Activated naive CD4-positive, alpha-beta T cell treated with anti-CD3 and anti-CD28 coated beads, Interleukin-2, amount 10 ng/mL, durations not matched to agents 5 hours and 36 hours (primary cell): ENCODE measurements at places on chromosomes 16 and 17. TPM values are rescaled to one million over a fixed set of nuclear protein-coding genes. Genes with fewer than 3 reads are reported as not detected.

Gene CNTNAP1
- 1.5 TPM for total RNA-seq

Gene KCNG4
- not detected for total RNA-seq

Gene TLCD3B
- 5.8 TPM for total RNA-seq

Gene TBC1D16
- total RNA-seq: 1.1 TPM

Gene NEK8
- total RNA-seq: 7.4 TPM

Gene P2RX5
- 17.5 TPM for total RNA-seq

Gene MMP2
- not detected for total RNA-seq

Gene SRP68
- 80.3 TPM for total RNA-seq

Gene RASD1
- total RNA-seq: 0.76 TPM

Gene RAB26
- 0.15 TPM for total RNA-seq

Gene ASPA
- not detected for total RNA-seq

Gene NUTF2
- total RNA-seq: 99.1 TPM

Gene ZNF764
- 18.5 TPM for total RNA-seq

Gene HBA1
- total RNA-seq: not detected

Gene USP6
- total RNA-seq: 0.08 TPM

Gene NETO2
- 3.9 TPM for total RNA-seq

Gene TRIM47
- total RNA-seq: 26.7 TPM

Gene PLCG2
- 3.6 TPM for total RNA-seq

Gene IQCK
- 1.8 TPM for total RNA-seq

Gene CRYBA1
- total RNA-seq: not detected

Gene TBC1D3K
- total RNA-seq: not detected

Gene ZFP1
- 13.3 TPM for total RNA-seq

Gene ANKRD40CL
- not detected for total RNA-seq

Gene TRAF4
- total RNA-seq: 46.4 TPM

Gene KRTAP4-5
- not detected for total RNA-seq

Gene NHLRC4
- 4.6 TPM for total RNA-seq

Gene CTRL
- total RNA-seq: 5.5 TPM

Gene SPATA33
- total RNA-seq: 10.2 TPM

Gene NT5C3B
- 19.9 TPM for total RNA-seq

Gene ZP2
- not detected for total RNA-seq

Gene KRTAP4-6
- not detected for total RNA-seq

Gene CHST4
- total RNA-seq: not detected

Gene ACSF3
- 61.2 TPM for total RNA-seq

Gene KRT15
- total RNA-seq: not detected

Gene TPSAB1
- total RNA-seq: not detected

Gene OTOA
- 0.07 TPM for total RNA-seq

Gene IGSF6
- total RNA-seq: 0.07 TPM

Gene SOCS7
- total RNA-seq: 13.9 TPM

Gene MYO15A
- 0.55 TPM for total RNA-seq

Gene HSPB9
- not detected for total RNA-seq

Gene FGF11
- total RNA-seq: 21.6 TPM

Gene CRAMP1
- total RNA-seq: 27.4 TPM

Gene THRA
- total RNA-seq: 10.0 TPM

Gene KRTAP3-3
- total RNA-seq: not detected

Gene ATMIN
- 32.5 TPM for total RNA-seq

Gene MFAP4
- total RNA-seq: not detected

Gene OR1A2
- not detected for total RNA-seq

Gene OR3A3
- not detected for total RNA-seq

Gene MT4
- not detected for total RNA-seq

Gene DPEP1
- total RNA-seq: not detected

Gene TSEN54
- total RNA-seq: 45.7 TPM

Gene SMPD3
- 3.2 TPM for total RNA-seq

Gene CA7
- not detected for total RNA-seq

Gene SLFN14
- not detected for total RNA-seq

Gene SLC38A8
- not detected for total RNA-seq
